ENCODE measurements at places on chromosomes 3 and 15.

GRCh38 chr15:80695099-80695910 lies at the start of gene ABHD17C:
Gene ABHD17C (plus strand): TSS chr15:80695310. CDS start chr15:80695430, 120 bp downstream.
- peak; percentile 42 for DNase-seq

DNA sequence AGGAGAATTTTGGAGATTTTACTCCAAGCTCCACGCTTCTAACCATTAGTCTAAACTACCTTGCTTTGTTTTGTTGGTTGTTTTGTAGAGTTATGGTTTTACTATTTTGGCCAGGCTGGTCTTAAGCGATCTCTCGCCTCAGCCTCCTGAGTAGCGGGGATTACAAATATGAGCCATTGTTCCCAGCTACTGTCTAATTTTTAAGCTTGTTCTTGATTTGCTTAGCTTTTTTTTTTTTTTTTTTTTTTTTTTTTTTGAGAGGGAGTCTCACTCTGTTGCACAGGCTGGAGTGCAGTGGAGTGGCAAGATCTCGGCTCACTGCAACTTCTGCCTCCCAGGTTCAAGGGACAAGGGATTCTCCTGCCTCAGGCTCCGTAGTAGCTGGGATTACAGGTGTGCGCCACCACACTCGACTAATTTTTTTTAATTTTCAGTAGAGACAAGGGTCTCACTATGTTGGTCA lies 28.5 kb downstream of the EFCAB12 start:
- no peak for DNase-seq

GRCh38 chr3:17110660-17111396 lies 226.1 kb downstream of the PLCL2 start:
- DNase-seq, result no peak

DNA sequence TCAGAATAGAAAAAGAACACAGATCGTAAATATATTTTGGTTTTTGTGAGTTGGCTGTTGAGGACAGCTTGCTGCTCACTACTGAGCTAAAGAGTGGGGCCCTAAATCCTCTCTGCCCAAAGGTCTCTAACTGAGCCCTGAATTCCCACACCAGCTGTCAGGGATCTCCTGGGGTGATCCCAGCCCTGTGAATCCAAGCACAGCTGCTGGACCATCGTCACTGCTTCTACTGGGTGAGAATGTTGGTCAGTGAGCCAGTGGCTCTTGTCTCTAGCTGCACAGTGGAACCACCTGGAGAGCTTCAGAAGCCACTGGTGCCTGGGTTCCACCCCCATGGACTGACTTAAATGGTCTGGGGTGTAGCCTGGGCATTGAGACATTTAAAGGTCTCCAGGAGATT lies 90.5 kb upstream of the IL12A start:
- no peak for DNase-seq

GRCh38 chr3:139935866-139936817 lies 1.2 kb downstream of the CLSTN2 start:
- peak; percentile 73 for DNase-seq

GRCh38 chr3:13019243-13020095 lies 53.8 kb downstream of the IQSEC1 start:
- peak; percentile 57 for DNase-seq

- no peak for DNase-seq
These were observed 100.2 kb downstream of the FMN1 start for GRCh38 chr15:33094336-33094735.

DNA sequence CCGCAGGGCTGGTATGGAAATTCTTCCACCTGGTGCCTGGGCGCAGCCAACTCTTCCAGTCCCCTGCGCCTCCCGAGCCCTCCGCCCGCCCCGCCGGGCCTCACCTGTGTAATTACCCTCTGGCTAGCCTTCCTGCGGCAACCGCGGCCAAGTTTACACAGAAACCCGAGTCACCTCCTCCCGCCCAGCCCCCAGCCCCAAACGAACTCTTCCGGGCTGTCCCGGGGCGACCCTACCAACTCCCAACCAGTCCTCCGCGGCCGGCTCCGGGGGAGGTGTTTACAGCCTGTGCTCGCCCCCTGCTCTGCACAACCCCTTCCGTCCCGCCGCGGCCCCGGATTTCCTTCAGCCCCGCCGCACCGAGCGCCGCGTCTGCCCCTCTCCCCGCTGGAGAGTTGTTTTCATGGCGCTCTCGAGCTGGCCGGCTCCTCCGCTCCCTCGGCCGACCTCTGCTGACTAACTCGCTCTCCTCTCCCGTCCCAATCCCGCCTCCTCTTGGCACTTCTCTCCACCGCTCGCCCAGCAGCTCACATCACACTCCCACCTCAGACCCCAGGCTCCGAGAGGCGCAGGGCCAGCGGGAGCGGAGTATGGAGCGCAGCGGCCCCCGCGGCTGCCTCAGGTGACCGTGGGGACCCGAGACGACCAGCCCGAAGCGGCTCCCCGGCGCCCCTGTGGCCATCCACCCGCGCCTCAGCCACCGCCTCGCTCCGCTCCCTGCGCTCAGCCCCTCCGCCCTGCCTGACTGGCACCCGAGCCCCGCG lies 538 bp downstream of the ATOSA start:
- DNase-seq, result peak; percentile 69

GRCh38 chr3:194267744-194268653 lies 83.1 kb downstream of the CPN2 start:
- DNase-seq, result peak; percentile 59

DNA sequence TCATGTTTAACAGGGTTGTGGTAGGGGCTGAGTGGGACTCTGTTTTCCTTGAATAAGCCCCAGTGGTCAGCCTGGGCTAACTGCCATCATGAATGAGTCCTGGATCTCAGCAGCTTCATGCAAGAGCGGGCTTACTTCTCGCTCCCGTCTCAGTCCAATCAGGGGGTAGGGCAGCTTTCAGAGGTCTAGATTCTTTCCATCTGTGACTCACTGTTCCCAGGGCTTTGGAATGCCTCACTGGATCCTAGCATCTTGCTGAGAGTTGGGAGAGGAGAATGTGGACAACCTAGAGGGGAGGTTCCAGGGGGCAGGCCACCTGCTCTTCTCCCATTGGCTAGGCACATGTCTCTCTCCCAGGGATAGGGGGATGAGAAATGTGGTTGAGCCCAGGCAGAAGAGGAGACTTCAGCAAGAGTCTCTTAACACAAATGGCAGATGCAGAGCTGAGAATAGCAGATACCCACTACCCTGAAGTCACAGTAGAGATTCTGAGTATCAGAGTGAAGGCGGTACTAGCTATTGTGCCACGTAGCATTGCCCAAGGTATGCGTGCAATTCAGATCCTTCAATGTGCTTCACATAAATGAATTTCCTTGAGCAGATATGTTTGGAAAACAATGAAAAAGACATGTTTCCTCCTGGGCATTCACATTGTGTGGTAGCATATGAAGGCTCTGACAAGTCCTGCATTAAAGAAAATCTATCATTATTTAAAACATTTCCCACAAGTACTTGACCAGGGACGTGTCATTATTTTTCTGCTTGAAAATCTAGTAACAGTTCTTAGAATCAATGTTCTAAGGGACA lies 257.7 kb upstream of the PROK2 start:
- DNase-seq, result no peak

- DNase-seq, result no peak
These were observed 102.1 kb downstream of the SRGAP3 start for GRCh38 chr3:9147215-9147895.

DNA sequence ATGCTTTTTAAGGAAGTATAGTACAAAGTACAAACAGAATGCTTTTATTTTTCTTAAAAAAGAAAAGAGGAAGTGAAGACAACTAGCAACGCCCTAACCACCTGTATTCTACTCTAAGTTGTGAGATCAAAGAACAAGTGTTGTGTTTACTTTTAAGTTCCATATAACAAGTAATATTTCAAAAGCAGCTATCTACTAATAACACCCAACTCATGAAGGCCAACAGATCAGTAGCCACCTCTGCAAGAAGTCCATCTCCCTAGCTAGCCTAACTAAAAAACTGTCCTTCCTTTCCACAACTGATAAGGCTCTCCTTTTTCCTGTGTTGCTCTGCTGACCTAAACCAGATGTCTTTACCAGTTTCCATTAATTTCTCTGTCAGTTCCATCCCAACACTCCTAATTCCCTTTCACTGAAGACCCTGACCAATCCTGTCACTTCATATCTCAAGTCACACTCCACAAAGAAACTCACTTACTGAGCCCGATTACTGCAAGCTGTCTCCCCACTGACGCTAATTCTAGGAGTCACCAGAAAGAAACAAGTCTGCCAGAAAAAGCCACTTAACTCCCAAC lies 26.9 kb downstream of the PHC3 start:
- no peak for DNase-seq

DNA sequence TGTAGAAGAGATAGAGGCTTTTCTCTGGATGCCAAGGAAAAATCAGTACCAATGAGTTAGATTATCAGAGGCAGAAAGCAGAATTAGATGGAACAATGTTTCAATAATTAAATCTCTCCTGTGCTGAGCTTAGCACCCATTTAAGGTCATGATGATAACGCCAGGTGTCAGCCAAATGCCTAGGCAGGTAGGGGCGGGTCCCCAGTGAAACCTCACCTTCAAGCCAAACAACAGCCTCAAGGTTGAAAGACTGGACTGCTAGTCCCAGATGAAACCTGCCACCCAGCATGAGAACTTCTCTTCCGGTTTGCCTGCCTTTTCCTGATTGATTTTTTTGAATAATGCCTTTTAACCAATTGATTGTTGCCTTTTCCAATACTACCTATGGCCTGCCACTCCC lies 363.0 kb downstream of the PLOD2 start:
- DNase-seq, result no peak

DNA sequence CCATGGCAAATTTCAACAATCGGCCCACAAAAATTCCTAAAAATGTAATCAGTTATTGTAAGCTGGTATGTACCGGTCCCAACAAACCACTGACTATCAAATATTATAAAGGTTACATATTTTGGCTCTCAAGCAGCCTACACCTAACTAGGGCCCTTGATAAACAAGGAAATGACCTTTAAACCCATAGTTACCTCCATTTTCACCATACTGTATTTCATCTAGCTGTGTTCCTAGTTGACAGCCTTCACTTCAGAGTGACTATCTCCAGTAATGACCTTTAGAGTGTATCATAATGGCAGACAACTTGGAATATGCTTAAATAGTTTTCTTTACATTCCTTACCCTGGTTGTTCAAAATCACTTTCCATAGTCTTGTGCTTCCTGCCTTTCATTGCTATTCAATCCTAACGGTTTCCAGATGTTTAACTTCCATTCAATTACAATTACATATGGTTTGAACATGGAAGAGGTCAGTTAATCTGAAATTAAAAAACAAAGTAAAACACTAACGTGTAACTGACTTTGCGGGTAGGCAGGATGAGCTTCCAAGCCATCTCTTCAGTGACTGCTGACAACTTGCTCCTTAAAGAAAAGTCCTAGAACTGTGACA lies 111.9 kb upstream of the TSC22D2 start:
- no peak for DNase-seq

GRCh38 chr3:116785226-116785625 lies 75.6 kb downstream of the TUSC7 start:
- DNase-seq, result no peak

- DNase-seq, result no peak
These were observed 525.5 kb upstream of the NAALADL2 start for GRCh38 chr3:174333640-174334039.

DNA sequence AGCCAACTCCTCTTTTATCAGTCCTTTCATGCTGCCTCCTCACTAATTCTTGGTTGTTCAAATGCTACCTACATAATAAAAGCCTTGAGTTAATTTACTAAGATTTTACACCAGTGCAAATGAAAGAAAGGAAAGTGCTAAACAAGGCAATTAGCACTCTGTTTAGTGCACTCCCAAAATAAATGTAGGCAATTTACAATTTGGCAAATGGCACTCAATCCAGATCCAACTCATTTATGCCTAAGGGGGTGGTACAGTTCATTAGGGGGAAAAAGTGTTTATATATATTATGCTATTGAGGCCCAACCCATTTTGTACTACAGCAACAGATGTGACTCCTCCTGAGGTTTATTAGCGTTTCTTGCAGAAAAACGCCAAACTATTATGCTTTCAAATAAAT lies 370.1 kb downstream of the NR2F2 start:
- DNase-seq, result no peak

DNA sequence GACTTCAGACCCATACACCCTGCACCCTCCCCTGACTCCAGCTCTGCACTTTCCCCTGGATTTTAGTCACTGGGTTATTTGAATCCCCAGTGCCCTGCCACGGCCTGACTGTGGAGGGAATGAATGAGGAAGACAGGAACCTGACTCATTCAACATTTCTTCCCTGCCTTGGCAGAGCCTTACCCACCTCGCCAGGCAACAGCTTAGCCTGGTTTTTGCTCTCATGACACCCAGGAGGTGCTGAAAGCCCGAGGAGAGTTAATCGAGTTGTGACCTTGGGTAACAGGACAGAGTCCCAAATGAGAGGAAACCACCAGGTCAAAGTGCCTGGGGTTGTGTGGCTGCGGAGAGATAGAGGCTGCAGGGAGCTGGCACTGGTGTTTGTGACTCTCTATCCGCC lies 128.3 kb downstream of the SMAD6 start:
- no peak for DNase-seq

DNA sequence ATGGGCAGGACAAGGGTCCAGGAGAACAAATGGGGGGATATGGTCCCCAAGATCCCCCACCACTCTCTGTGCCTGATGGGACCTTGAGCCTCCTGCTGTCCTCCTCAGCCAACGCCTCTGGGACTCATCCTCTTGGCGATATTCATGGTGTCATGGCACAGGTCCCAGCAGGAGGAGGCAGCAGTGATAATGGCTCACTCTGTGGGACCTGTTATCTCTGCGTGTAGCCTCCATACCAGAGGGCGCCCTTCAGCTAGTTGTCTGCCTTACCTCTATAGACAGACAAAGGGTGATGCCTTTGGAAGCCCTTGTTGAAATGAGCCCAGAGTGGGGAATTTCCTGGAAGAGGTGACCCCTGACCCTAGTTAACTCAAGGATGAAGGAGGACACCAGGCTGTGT lies 7.4 kb downstream of the ZBTB47 start:
- DNase-seq, result no peak

DNA sequence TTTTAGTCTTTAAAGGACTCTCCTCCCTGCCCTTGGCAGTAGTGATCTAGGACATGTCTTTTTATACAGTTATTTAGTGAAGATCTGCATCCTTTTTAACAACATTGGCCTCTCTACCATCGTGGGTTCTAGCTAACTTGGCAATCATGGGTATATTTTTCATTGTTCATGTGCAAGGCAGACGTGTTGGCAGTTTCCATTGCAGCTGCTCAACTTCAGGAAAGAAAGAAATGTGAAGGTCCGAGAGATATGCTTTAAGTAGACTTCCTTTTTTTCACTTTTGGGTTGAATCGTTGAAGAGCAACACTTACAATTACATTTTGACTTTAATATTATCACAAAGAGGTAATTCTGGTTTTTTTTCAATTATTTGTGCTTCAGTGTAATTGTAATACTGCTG lies 172.6 kb downstream of the SATB1 start:
- DNase-seq, result no peak

GRCh38 chr15:61195116-61196002 lies 33.7 kb downstream of the RORA start:
- no peak for DNase-seq

DNA sequence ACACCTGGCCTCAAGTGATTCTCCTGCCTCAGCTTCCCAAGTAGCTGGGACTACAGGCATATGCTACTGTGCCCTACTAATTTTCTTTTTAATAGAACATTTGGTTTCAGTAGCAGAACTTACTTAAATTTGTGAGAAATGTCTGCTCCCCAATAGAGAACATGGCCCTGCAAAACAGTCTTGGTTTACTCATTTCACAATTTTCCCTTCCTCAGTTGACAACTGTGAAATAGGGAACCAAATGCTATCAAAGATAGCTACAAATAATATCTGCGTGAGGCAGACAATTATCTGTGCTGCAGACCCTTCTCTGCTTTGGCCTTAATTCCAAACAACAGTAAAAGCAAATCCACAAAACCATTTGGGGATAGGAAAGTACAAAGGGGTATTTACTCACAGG lies 22.6 kb downstream of the METTL6 start:
- DNase-seq, result no peak

GRCh38 chr15:98799461-98800390 lies 151.4 kb downstream of the IGF1R start:
- DNase-seq, result no peak

All from ovary (tissue), 10 donors.